ENCODE measurements at places on chromosomes 2 and 18.

DNA sequence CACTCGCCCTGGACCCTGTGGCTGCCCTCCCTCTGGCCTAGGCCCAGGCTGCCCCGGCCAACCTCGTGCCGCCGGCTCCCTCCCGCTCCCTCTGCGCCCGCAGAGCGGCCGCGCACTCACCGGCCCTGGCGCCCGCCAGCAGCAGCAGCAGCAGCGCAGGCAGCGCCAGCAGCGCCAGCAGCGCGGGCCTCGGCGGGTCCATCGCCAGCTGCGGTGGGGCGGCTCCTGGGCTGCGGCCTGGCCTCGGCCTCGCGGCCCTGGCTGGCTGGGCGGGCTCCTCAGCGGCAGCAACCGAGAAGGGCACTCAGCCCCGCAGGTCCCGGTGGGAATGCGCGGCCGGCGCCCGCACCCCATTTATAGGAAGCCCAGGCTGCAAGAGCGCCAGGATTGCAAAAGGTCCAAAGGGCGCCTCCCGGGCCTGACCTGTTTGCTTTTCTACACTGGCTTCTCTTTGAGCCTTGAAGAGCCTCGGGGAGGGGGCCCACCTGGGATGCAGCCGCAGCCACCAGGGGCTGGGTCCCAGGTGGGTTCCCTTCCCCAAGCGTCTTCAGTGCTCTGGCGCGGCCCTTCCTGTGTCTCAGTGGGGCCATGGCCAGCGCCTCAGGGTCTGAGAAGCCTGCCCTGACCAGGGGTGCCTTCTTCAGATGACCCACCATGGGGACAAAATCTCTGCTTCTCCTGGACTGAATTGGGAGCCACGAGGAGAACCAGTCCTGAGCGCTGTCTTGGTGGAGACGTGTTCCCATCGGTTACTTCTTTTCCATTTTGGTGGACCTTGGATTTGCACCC is at the start of gene APOB:
Gene APOB (minus strand): TSS at position 330 of the 789 bp plus-strand sequence. CDS start 128 bp downstream, at position 202.
- no peak for DNase-seq

DNA sequence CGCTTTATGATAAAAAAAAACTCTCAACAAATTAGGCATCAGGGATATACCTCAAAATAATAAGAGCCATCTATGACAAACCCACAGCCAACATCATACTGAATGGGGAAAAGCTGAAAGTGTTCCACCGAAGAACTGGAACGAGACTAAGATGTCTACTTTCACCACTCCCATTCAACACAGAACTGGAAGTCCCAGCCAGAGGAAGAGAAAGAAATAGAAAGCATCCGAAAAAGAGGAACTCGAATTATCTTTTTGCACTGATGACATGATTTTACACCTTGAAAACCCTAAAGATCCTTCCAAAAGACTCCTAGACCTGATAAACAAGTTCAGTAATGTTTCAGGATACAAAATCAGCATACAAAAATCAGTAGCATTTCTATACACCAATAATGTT is 121.6 kb downstream of the ZRANB3 start:
- no peak for DNase-seq

DNA sequence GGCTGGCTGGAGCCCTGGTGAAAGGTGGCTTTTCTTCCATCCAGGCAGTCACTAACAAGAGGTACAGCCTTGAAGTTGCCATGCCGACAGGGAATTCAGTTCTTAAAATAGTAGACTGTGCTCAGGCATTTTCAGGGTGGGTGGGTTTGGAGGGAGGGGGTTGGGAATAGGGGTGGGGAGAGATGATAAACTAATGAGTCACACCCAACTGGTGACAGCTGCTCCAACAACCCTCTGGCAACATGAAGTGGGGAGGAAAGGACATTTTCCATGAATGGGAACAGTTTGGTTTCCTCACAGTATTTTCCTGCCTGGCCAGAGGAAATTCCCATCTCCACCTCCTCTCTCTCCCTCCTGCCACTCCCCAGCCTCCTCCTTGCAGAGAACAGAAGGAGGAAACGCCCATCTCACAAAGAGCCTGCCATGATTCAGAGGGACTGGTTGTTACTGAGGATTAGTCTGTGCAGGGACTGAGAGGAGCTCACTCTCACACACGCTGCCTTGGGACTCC is 113.0 kb upstream of the SLC1A4 start:
- DNase-seq = no peak

DNA sequence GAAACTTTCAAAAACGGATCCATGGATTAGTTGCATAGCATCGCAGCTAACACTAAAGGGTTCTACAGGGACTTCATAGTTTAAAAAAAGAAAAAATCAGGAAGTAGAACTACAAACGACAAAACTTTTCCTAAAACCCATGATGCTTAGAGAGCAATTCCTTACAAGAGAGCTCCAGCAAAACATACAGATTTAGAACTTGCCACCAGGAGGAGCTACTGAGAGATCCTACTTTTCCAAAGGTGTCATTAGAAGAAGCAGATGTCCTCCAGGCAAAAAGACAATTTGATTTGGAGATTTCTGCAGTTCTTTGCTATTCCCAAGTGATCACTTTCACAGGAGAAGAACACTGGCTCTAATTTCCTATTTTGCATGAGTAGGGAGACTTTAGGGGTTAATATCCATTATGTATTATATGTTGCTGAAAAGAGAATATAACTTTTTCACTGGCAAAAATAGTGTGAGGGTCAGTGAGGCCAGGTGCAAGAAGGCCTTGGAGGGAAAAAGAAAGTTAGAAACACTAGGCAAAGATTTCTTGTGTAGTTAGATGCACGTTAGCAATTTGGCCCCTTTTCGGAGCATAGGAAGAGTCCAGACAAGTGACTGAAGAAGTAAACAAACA is 436.2 kb downstream of the SUCLG1 start:
- DNase-seq = no peak

DNA sequence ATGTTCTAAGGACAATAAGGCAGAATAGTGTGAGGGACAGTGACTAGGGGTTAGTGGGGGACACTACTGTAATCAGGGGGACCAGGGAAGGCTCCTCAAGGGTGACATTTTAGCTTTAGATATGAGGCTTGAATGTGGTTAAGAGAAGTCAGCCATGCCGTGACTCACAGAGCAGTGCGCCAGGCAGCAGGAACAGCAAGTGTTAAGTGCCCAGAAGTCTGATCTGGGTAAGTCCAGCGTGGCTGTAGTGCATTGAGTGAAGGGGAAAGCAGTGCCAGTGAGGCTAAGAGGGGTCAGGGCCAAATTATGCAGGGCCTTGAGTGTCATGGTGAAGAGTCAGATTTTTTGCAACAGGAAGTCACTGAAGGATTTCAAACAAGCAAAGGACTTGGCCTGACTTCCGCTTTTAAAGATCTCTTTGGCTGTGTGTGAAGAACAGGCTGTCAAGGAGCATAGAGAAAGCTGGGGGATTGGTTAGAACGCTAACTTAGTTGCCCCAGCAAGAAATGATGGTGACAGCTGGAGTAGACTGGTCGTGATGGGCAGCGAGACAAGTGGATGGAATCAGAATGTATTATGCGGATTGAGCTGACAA is 151.5 kb downstream of the MSH2 start:
- no peak for DNase-seq

GRCh38 chr2:113872201-113872600 is 17.7 kb upstream of the ACTR3 start:
- DNase-seq = no peak

DNA sequence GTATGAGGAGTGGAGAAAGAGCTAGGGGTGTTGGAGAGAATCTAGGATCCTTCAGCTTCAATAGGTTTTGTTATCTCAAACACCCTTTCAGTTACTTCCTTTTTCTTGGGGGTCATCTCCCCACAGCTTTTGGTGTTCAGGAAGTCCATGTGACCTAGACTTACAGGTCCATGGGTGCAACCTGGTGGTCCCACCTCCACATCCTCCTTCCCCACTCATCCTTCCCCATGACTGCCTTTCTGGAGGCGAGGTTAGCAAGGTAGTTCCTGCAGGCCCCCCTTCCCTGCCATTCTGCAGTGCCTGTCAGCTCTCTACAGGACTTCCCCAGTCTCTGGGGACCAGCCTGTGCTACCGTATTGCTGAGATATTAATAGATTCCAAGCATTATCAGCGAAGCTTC is 107.6 kb downstream of the TMEM17 start:
- DNase-seq = no peak

DNA sequence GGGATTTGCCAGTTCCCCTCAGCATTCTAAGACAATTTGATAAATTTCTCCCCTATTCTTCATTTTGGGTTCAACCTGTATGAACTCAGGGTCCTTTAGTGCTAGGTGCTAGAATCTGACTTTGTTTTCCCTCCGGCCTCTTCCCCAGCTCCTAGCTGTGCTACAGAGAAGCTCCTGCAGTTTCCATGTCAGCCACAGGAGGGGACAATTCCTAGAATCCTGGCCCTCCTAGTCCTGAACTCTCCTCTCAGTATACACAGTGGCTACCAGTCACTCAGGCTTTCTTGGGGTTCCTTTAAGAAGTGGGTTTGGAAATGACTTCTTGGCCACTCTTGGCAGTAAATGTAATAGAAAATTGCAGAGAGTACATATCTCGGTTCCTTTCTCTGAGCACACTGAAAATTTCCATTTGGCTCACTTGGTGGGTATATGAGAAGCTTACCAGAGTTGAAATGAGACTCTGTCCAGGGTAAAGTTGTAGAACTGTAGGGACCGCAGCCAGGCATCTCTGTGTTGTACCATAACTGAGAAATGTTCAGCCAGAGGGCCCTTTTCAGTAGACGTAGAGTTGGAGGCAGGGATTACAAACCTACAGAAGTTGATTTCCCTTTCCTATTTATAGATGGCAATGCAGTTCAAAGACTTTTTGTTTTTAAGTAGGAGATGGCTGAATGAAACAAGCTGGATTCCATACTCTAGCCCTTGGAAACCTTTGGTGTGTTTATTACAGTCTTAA is 5.0 kb upstream of the CHST10 start:
- no peak for DNase-seq

GRCh38 chr2:233301248-233301647 is 6.4 kb upstream of the SAG start:
- no peak for DNase-seq

GRCh38 chr18:76687304-76687962 is 134.9 kb upstream of the ZNF236 start:
- no peak for DNase-seq

DNA sequence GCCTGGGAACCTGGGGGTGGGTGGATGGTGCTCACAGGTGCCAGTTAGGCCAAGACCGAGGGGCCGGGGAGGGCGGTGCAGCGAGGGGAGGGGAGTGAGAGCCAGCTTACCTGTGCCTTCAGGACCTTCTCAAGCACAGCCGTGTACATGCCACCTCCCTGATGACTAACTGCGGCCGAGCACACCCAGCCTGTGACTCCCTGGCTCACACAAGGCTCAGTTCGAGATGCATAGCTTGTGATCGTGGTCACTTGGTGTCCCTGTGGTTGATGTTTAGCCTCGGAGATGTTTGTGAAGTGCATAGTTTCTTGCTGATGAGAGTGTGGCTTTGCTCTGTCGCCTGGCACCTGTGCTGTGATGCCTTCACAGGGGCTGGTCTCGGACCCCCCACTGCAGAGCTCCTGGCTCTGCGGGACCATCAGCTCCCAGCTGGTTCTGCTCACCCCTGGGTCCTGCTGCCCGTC is 84.5 kb upstream of the ODC1 start:
- DNase-seq = no peak

GRCh38 chr2:123597988-123598387 is 427.1 kb upstream of the CNTNAP5 start:
- DNase-seq = no peak
